ENCODE measurements at places on chromosomes 2 and 18.
A peak's percentile ranks its signal among the peaks of the same experiment; 100 is the strongest.

- no peak for DNase-seq
Observed at GRCh38 chr2:190528521-190529001, 6.0 kb downstream of the NEMP2 start.

GRCh38 chr18:51559902-51560287 is 362.4 kb upstream of the MEX3C start:
- no peak for DNase-seq

DNA sequence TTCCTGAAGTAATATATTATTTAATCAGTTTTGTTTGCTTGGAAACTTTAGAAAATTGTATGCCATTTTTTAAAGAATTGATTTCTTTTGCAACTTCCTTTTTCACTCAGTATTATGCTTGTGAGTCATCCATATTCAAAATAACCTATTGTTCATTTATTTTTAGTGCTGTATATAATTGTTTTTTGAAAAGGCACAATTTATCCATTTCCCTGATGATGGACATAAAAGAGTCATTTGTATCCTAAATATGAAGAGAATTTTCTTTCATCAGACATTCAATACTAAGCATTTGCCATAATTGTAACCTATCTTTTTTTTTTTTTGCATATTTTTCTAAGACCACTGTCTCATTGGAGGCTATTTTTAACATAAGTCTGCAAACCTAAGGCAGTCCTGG is 134.1 kb upstream of the SERPINE2 start:
- DNase-seq, result no peak

DNA sequence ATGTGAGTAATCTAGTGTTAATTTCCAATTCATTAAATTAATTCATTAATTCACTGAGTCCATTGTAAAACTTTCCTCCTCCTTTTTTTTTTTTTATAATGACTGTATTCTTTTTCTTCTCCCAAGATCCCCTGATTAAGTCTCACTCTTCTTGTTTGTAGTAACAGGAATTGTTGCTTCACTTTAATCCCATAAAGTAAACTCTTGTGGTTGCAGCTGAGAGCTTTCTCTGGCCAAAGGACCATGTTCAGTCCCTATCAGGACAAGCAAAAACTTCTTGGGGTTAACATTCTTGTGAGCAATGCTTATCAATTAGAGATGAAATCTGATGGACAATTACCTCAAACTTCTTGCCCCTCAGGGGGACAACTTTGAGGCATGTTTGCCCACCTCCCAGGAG is 400.2 kb upstream of the SPHKAP start:
- DNase-seq, result no peak

GRCh38 chr2:237819231-237819630 is 20.7 kb downstream of the RBM44 start:
- no peak for DNase-seq

DNA sequence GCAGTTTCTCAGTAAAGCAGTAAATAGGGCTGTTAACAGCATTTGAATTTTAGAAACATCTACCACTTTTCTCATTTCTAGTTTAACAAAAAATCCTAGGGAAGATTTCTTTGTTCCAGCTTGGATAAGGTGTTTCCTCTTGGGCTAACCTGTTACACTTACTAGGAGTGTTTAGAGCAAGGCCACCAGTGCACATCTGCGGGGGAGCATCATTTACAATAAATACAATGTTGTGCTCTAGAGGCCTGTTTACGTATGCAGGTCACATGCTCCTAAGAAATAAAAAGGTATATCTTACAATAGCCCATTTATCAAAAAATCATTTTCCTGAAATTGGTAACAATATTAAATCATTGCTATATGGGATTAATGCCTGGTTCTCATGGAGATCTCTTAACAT is 8.1 kb downstream of the ZNF638 start:
- no peak for DNase-seq

DNA sequence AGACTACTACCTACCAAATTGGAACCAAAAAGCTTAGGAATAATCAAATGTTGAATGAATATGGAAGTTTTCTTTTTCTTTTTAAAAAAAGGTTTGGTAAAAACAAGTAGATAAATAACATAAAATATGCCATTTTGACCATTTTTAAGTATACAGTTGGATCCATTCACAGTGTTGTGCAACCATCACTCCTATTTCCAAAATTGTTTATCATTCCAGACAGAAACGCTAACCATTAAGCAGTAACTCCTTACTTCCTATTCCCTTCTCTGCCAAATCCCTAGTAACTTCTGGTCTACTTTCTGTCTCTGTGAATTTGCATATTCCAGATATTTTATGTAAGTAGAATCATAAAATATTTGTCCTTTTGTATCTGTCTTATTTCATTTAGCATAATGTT is 39.8 kb downstream of the CD302 start:
- no peak for DNase-seq

DNA sequence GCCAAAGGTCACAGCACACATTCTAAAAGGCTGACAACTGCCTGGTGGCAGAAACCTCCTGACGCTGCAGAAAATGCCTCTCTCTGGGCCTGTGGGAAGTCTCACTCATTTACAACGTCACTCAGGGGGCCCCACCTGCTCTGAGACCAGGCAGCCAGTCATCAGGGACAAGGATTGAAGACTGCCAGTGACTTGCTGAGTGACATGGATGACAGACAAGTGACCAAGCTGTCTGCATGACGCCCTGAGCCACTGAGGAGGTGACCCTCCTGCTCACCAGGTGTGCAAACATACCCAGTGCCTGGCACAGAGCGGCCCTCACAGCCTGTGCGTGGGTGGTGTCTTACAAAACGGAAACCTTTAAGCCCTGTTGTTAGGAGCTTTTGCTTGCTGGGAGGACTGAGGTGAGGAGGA is 392.4 kb downstream of the TNS1 start:
- peak; percentile 14 for DNase-seq

- no peak for DNase-seq
Observed at GRCh38 chr18:35707674-35708073, 126.1 kb downstream of the GALNT1 start.
